Stimulated activated CD8-positive, alpha-beta memory T cell treated with anti-CD3 and anti-CD28 coated beads, Interleukin-12 subunit alpha, Interleukin-12 subunit beta, amount 100 ng/mL, for 1 hour (primary cell): ENCODE measurements at places on chromosomes 1 and 21.

- DNase-seq = no peak
These were observed 20.4 kb downstream of the SLC16A1 start for GRCh38 chr1:112935461-112936111.

GRCh38 chr1:10228528-10228927 lies 18.2 kb downstream of the KIF1B start:
- no peak for DNase-seq

DNA sequence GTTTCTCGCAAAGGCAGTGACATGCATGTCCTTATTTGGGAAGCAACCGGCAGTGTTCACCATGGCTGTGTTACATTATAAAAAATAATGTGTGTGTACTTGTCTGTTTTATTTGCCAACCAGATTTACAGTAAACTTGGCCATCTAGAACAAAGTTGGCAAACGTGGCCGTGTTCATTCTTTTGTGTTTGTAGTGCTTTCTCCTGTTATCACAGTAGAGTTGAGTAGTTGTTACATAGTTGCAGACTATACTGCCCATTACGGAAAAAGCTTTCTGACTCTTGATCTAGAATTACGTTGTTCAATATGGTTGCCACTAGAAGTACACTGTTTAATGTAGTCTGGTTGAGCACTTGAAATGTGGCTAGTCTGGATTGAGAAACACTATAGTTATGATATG lies 19.4 kb downstream of the SOAT1 start:
- DNase-seq = no peak

- no peak for DNase-seq
These were observed 59.7 kb downstream of the CLIC6 start for GRCh38 chr21:34728479-34728878.

GRCh38 chr1:29521438-29521715 lies 285.1 kb downstream of the PTPRU start:
- DNase-seq = no peak
